Umbilical cord (tissue), 2 donors: ENCODE measurements at places on chromosomes 5 and 9. TPM values are rescaled to one million over a fixed set of nuclear protein-coding genes. Genes with fewer than 3 reads are reported as not detected.

The IL4 gene
- not detected for total RNA-seq

The NRG2 gene
- total RNA-seq = not detected

The NUTM2G gene
- total RNA-seq = 0.48 TPM

The PCDHGB7 gene
- 13.2 TPM for total RNA-seq

The ADGRD2 gene
- total RNA-seq = not detected

The SSBP2 gene
- total RNA-seq = 45.3 TPM

The LIFR gene
- 82.3 TPM for total RNA-seq

The SAPCD2 gene
- total RNA-seq = 2.6 TPM
